Thoracic aorta (tissue), 2 donors: ENCODE measurements at places on chromosomes 11 and 22.

DNA sequence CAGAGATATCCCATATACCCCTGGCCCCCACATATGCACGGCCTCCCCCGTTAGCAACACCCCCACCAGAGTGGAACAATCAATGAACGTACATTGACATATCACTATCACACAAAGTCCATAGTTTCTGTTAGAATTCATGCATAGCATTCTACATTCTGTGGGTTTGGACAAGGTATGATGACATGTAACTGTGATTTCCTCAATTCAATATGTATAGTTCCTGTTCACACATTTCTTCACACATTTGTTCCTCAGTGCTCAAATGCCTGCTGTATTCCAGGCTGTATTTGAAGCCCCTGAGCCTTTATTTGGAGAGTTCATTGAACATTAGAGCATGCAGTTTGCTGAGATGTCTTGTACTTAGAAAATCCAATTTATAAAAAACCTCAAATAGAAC lies 69.9 kb downstream of the PTPRJ start:
- H3K27me3 ChIP-seq: no peaks in the 10 kb centered on the region
- peaks cover 9% of the 10 kb centered on the region for H3K4me1 ChIP-seq
- H3K4me3 ChIP-seq: no peak overlapping the region
- no peak for DNase-seq
- no peak overlapping the region for H3K27ac ChIP-seq
- no peaks in the 10 kb centered on the region for H3K36me3 ChIP-seq

DNA sequence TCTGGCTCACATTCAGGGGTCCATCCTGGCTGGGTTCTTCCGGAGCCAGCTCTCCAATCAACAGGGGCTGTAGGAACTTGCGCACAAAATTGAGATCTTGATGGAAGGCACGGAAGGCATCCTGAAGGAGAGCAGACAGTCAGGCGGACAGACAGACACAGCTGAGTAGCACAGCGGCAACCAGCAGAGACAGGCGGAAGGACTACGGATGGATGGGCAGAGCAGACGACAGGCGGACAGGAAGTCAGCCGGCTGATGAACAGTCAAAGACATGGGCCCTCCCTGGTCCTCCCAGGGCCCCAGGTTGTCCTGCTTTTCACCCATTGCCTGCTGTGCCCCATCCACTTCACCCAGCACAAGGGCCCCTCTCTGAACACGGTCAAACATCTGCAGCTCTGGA lies 11.3 kb downstream of the FADS3 start:
- no peak overlapping the region for H3K4me3 ChIP-seq
- no peaks in the 10 kb centered on the region for H3K27me3 ChIP-seq
- H3K27ac ChIP-seq: peak overlapping the region; percentile 28
- no peak for DNase-seq
- peaks cover 41% of the 10 kb centered on the region for H3K4me1 ChIP-seq

DNA sequence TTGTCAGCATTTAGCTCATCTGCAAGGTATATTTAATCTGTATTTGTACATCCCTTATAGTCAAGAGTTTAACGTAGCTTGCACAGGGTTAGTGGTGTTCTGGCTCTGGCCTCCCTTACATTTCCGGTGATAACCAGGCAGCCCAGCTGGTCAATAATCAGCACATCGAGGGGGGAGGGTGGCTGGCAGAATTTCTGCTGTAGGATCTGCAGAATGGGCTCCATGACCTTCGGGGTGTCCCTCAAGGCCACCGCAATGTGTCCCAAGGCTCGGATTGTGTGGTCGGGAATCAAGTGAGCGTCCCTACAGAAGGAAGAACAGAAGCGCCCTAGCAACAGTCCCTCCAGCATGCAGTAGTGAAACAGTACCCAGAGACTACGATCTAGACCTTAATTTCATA lies 25.1 kb downstream of the SERPIND1 start:
- no peaks in the 10 kb centered on the region for H3K4me1 ChIP-seq
- H3K4me3 ChIP-seq: no peak overlapping the region
- H3K36me3 ChIP-seq: peaks cover 61% of the 10 kb centered on the region

DNA sequence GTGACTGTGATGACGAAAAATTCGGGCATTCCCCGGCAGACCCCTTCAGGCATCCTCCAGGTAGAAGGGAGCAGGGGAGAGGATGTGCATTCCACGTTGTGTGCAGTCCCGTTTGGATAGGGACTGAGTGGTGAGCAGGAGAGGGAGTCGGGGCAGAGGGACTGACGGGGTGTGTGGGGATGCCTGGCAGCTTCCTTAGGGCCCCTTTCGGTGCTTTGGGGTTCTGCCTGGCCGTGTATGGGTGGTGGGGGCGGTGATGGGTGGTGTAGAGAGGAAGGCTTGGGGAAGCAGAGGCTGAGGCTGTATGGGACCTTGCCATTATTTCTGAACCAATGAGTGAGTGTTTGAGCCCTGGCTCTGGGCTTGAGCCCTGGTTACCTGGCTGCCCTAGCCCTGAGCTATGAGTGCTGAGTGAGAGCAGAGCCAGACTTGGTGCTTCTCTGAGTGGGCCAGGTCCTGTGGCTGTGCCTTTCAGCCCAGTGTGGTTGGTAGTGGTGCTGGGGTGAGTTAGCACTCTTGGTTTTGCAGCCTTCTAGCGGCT lies 914 bp downstream of the INPPL1 start:
- DNase-seq: no peak
- H3K4me3 ChIP-seq: peak overlapping the region; percentile 99
- H3K27ac ChIP-seq: no peak overlapping the region
- H3K27me3 ChIP-seq: no peaks in the 10 kb centered on the region
- peaks cover 39% of the 10 kb centered on the region for H3K4me1 ChIP-seq

GRCh38 chr11:132744771-132745170 lies 787.5 kb downstream of the OPCML start:
- no peak overlapping the region for H3K4me3 ChIP-seq
- H3K27me3 ChIP-seq: no peaks in the 10 kb centered on the region
- H3K27ac ChIP-seq: no peak overlapping the region

GRCh38 chr11:27910186-27910931 lies 197.6 kb downstream of the KIF18A start:
- no peaks in the 10 kb centered on the region for H3K4me1 ChIP-seq
- H3K27me3 ChIP-seq: no peaks in the 10 kb centered on the region
- H3K4me3 ChIP-seq: no peak overlapping the region
- H3K36me3 ChIP-seq: no peaks in the 10 kb centered on the region
- DNase-seq: no peak

DNA sequence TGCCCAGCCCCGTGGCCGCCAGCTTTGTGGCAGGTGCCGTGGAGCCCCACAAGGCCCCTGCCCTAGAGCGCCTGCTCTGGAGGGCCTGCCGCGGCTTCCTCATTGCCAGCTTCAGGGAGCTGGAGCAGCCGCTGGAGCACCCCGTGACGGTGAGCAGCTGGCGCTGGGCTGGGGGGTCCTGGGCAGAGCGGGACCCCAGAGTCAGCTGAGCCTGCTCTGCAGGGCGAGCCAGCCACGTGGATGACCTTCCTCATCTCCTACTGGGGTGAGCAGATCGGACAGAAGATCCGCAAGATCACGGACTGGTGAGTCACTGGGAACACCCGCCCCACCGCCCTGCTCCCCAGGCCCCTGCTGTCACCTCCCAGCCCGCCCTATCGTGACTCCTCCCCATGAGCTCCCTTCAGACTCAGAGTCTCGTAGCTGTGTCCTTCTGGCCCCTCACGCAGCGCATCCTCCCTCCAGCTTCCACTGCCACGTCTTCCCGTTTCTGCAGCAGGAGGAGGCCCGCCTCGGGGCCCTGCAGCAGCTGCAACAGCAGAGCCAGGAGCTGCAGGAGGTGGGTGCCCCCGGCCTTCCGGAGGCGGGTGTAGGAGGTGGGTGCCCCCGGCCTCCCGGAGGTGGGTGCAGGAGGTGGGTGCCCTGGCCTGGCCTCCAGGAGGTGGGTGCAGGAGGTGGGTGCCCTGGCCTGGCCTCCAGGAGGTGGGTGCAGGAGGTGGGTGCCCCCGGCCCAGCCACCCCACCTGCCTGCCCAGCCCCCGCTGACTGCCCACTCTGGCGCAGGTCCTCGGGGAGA lies 4.7 kb downstream of the TCIRG1 start:
- H3K27me3 ChIP-seq: no peaks in the 10 kb centered on the region
- DNase-seq: no peak
- H3K36me3 ChIP-seq: peaks cover 30% of the 10 kb centered on the region
- no peak overlapping the region for H3K27ac ChIP-seq
- H3K4me1 ChIP-seq: peaks cover 11% of the 10 kb centered on the region

GRCh38 chr11:105132716-105133511 lies 6.7 kb downstream of the CARD18 start:
- H3K4me3 ChIP-seq: no peak overlapping the region
- no peaks in the 10 kb centered on the region for H3K27me3 ChIP-seq
- no peaks in the 10 kb centered on the region for H3K36me3 ChIP-seq
- H3K27ac ChIP-seq: no peak overlapping the region
- DNase-seq: no peak

- no peaks in the 10 kb centered on the region for H3K36me3 ChIP-seq
- H3K4me1 ChIP-seq: no peaks in the 10 kb centered on the region
- no peak overlapping the region for H3K4me3 ChIP-seq
- no peaks in the 10 kb centered on the region for H3K27me3 ChIP-seq
- no peak overlapping the region for H3K27ac ChIP-seq
These were observed 504.3 kb downstream of the FAM181B start for GRCh38 chr11:82229341-82229740.

DNA sequence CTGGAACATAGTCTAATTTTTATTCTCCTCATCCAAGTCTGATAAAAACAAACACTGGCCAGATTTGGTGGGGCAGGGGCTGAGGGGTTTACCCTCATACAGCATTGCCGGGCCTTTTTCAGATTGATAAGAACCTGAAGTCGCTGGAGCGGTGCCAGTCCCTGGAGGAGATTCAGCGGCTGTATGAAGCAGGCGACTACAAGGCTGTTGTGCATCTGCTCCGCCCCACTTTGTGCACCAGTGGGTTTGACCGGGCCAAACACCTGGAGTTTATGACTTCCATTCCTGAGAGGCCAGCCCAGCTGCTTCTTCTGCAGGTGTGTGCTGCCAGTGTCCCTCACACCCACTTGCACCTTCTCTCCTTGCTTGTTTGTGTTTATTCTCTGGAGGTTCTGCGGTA lies 55.8 kb downstream of the CABIN1 start:
- no peak overlapping the region for H3K4me3 ChIP-seq
- H3K4me1 ChIP-seq: no peaks in the 10 kb centered on the region
- DNase-seq: no peak
- no peak overlapping the region for H3K27ac ChIP-seq
- peaks cover 38% of the 10 kb centered on the region for H3K36me3 ChIP-seq

GRCh38 chr11:62665599-62666258 lies 617 bp downstream of the CSKMT start:
- H3K27ac ChIP-seq: peak overlapping the region; percentile 86
- H3K27me3 ChIP-seq: no peaks in the 10 kb centered on the region
- peaks cover 41% of the 10 kb centered on the region for H3K4me1 ChIP-seq
- peak overlapping the region; percentile 72 for H3K4me3 ChIP-seq
- no peak for DNase-seq

- H3K4me1 ChIP-seq: peaks cover 15% of the 10 kb centered on the region
- no peaks in the 10 kb centered on the region for H3K36me3 ChIP-seq
- H3K27ac ChIP-seq: no peak overlapping the region
- peak overlapping the region; percentile 81 for H3K4me3 ChIP-seq
- DNase-seq: no peak
- no peaks in the 10 kb centered on the region for H3K27me3 ChIP-seq
These were observed 1.1 kb upstream of the ALG8 start for GRCh38 chr11:78140392-78141077.

GRCh38 chr22:27748349-27748748 lies 53.2 kb downstream of the MN1 start:
- H3K27me3 ChIP-seq: no peaks in the 10 kb centered on the region
- H3K4me1 ChIP-seq: peaks cover 62% of the 10 kb centered on the region
- peak overlapping the region; percentile 46 for H3K4me3 ChIP-seq
- no peak for DNase-seq
- H3K27ac ChIP-seq: peak overlapping the region; percentile 86

DNA sequence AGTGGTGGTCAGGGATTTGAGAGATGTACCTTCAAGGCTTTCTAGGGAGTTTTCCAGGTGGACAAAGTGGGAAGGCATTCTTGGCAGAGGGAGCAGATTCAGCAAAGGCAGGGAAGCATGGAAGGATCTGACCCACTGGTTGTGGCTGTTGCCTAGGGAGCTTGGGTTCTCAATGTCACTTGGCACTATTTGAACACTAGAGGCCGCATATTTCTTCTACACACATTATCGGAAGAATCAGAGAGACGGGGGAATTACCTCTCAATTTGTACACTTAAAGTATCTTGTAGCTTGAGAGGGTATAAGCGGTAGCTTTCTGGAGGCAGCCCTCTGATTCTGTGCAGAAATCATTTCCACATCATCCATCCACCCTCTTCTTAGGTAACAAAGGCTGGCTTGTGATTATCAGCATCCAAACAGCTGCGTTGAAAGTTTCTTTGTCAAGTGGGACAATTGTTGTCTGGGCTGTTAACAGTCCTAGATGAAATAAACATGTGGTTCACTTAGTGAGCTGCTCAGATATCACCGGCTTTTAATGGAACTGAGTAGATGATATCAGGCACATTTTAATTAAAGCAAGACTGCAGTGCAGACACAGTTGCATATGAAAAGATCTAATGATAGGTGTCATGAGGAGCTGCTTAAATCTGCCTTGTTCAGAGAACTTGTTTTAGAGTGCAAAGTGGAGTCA lies 2.6 kb downstream of the NELL1 start:
- H3K4me1 ChIP-seq: no peaks in the 10 kb centered on the region
- no peaks in the 10 kb centered on the region for H3K36me3 ChIP-seq
- DNase-seq: no peak
- no peak overlapping the region for H3K27ac ChIP-seq

DNA sequence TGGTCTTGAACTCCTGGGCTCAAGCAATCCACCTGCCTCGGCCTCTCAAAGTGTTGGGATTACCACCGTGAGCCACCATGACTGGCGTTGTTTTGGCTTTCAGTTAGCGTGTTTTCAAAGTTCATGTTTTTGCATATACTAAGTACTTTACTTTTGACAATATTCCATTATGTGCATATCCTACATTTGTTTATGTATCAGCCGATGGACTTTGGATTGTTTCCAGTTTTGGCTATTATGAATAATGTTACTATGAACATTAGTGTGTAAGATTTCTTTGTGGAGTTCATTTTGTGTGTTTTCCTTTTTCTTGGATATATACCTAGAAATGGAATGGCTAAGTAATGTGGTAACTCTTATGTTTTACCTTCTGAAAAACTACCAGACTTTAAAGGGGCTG lies 9.9 kb downstream of the CSTF3 start:
- H3K27me3 ChIP-seq: no peaks in the 10 kb centered on the region
- no peaks in the 10 kb centered on the region for H3K4me1 ChIP-seq
- no peak overlapping the region for H3K4me3 ChIP-seq
- DNase-seq: no peak
- H3K27ac ChIP-seq: no peak overlapping the region

DNA sequence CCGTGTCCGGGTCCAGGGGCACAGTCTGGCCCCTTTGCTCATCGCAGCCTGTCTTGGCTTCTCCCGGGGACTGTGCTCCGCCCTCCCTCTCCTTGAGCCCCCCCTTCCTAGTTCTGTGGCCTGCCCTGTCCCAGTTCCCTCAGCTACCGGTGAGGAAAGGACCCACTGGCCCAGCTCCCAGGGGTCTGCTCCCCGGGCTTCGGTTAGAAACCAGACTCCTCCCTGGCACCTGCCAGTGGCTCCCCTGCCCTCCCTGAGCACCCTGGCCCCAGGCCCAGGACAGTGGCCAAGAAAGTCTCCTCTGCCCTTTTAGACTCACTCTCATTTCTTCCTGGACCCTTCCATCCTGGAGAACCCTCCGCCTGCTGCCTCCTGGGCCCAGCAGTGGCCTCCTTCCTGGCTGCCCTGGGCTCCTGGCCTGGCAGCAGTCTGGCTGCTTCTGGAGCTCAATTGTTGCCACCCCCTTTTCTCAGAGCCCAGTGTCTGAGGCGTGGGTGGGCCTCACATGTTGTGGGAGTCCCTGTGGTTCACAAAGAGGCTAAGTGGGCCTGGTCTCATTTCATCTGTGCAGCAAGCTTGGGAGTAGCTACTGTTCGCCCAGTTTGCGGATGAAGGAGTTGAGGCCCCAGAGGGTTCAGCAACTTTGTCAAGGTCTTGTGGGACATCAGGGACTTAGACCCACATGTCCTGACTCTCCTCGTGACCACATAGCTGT lies 12.6 kb downstream of the PRDM11 start:
- no peak for DNase-seq
- peak overlapping the region; percentile 74 for H3K27ac ChIP-seq
- H3K27me3 ChIP-seq: no peaks in the 10 kb centered on the region
- H3K36me3 ChIP-seq: no peaks in the 10 kb centered on the region
